Endothelial cell of umbilical vein (primary cell): ENCODE measurements at places on chromosomes 6 and 20. TPM values are rescaled to one million over a fixed set of nuclear protein-coding genes. Genes with fewer than 3 reads are reported as not detected.

PMEPA1 gene
- total RNA-seq: 31.6 and 47.1 TPM in 2 replicates

CYP39A1 gene
- total RNA-seq: not detected in 2 replicates

SYCP2 gene
- 0.35 and 0.67 TPM in 2 replicates for total RNA-seq

SNAP91 gene
- total RNA-seq: 0.72 and 1.5 TPM in 2 replicates

SLC17A2 gene
- total RNA-seq: not detected in 2 replicates

DNA sequence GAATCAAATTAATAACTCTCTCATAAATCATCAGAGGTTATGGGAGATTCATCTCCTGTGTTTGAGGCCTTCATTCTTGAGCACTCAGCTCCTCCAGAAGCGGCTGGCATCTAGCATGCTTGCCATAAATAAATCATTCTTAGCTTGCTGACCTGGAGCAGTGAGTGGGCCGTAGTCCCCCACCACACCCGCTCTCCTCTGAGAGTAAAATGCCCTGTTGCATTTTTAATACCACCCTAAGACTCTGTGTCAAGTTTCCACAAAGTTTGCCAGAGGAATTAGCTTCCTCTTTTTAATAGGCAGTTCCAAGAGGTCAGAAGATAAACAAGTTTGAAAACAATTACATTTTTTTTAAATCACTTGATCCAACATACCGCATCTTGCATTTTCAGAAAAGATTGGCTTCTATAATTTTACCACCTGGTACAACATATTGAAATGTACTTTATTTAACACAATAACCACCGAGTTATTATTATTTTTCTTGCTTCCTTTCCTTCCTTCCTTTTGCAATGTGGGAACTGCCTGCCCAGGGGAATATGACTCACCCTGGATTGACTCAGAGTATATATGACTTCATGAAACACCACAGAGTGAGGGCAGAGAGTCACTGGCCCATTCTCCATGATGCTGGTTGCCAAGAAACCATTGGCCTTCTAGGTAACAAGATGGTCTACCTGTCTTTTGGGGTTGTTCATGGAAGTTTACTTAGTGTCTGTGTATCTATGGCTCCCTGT is 29.4 kb upstream of the CLIC5 start:
- no peaks in the 10 kb centered on the region for H3K36me3 ChIP-seq
- H3K4me1 ChIP-seq: peaks cover 29% of the 10 kb centered on the region
- peak; percentile 96 for DNase-seq
- H3K4me3 ChIP-seq: no peak overlapping the region
- H3K27me3 ChIP-seq: no peaks in the 10 kb centered on the region

DNA sequence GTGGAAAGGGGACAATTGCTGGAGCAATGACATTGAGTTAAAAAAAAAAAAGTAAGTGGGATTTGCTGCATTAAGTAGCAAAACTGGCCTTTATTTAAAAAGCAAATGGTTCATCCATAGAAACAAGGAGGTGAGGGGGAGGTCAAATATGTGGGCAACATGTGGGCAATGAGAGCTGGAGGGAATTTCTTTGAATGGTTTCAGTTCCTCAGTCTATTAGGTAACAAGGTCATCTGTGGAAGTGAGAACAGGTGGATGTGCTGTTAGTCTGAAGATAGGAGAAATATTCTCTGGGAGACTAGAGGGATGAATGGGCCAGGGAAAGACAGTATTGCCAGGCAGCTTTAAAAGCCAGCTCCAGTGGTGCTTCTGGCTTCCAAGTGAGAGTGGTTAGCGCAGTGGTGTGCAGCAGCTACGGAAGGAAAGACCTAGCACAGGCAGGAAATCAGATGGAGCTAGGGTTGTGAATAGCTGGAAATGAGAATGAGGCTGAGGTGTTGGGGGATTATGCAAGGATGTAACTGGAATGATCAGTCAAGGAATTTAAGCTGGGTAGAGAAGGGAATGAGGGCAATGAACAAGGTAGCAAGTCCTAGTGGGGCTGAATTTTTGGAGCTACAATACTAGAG is 727.6 kb downstream of the PTPRT start:
- H3K4me3 ChIP-seq: no peak overlapping the region
- H3K36me3 ChIP-seq: no peaks in the 10 kb centered on the region
- H3K27ac ChIP-seq: no peak overlapping the region
- H3K27me3 ChIP-seq: no peaks in the 10 kb centered on the region
- no peaks in the 10 kb centered on the region for H3K4me1 ChIP-seq
- DNase-seq: no peak

DNA sequence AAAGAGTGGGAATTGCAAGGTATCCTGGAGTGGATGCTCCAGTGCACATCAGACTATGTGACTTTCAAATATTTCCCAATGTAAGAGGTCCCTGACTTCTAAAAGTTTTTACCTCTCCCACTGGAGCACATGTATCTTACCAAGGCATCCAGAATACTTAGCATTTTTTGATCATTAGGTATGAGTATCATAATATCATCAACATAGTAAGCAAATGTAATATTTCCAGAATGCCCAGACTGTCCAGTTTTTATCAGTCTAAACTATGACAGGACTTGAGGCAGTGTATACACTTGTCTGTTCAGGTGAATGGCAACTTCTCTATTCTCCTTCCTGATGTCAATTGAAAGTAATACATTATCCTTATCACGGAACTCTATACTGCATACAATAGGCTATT is 924.6 kb upstream of the GJE1 start:
- no peak overlapping the region for H3K27ac ChIP-seq
- H3K4me3 ChIP-seq: no peak overlapping the region
- H3K36me3 ChIP-seq: no peaks in the 10 kb centered on the region
- H3K27me3 ChIP-seq: no peaks in the 10 kb centered on the region

DNA sequence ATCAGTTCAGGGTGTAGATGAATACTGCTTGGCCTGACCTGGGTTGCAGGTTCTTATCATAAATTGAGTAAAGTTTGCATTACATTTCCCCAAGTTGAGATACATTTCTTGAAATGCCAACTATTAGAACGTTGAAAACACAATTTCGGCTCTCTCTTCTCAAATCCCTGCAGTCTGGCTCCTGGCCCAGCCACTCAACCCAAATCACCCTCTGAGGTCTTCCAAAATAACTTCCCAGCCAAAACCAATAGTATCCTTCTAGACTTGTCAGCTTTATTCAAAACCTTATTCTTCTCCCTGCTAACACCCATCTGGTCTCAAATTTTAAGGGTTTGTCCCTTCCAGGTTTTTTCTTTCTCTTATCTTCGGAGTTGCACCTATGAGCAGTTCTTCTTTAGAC is 263.6 kb downstream of the EYA4 start:
- DNase-seq: no peak
- H3K27me3 ChIP-seq: no peaks in the 10 kb centered on the region
- H3K27ac ChIP-seq: no peak overlapping the region

LGSN gene
- not detected in 2 replicates for total RNA-seq

ADGRF4 gene
- not detected in 2 replicates for total RNA-seq

- no peak overlapping the region for H3K4me3 ChIP-seq
- H3K27me3 ChIP-seq: peaks cover 7% of the 10 kb centered on the region
- no peaks in the 10 kb centered on the region for H3K36me3 ChIP-seq
- H3K27ac ChIP-seq: no peak overlapping the region
Measured at GRCh38 chr6:105501826-105502344, 99.0 kb upstream of the PREP start.

GRCh38 chr6:125316621-125317020 is 14.9 kb upstream of the HDDC2 start:
- no peak for DNase-seq
- H3K27ac ChIP-seq: no peak overlapping the region
- H3K36me3 ChIP-seq: no peaks in the 10 kb centered on the region
- H3K4me1 ChIP-seq: no peaks in the 10 kb centered on the region

PPARD gene
- total RNA-seq: 23.4 and 29.2 TPM in 2 replicates

GRCh38 chr20:6295127-6295866 is 172.5 kb upstream of the FERMT1 start:
- no peak for DNase-seq
- H3K4me1 ChIP-seq: no peaks in the 10 kb centered on the region
- H3K27me3 ChIP-seq: no peaks in the 10 kb centered on the region
- H3K4me3 ChIP-seq: no peak overlapping the region
- H3K36me3 ChIP-seq: no peaks in the 10 kb centered on the region
- H3K27ac ChIP-seq: no peak overlapping the region

CALHM5 gene
- 6.6 and 7.1 TPM in 2 replicates for total RNA-seq

MEI4 gene
- not detected in 2 replicates for total RNA-seq

DNA sequence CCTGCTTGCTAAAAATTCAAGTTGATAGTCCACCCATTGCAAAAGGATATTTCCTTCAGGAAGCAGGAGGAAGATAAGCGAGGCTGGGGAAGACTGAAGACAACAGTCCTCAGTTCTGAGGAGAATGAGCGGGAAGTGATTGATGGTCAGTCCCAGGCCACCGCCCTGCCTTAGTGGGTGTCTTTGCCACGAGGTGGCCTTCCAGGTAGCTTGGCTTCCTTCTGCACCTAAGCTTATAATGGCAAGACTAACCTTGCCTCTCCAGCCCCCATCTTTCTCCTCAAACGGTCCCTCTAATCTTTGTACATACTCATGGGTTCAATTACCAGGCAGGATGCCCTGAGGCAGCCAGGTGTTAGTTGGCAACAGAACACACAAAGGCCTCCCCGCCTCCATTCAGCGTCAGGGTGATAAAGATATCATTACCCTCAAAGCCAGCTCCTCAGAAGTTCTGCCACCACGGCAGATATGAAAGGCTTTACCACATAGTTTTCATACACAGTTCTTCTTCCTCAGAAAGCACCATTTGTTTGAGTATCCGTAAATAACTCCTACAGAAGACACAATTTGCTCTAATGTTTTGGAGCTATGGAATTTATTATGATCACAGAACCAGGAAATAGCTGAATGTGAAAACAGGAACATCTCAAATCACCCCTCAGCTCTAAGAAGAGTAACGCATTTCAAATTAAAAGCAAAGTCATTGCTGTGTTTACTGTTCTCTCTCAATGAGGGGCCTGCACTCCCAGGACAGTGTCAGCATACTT is 249.4 kb downstream of the ATXN1 start:
- no peak overlapping the region for H3K4me3 ChIP-seq
- H3K4me1 ChIP-seq: peaks cover 6% of the 10 kb centered on the region
- H3K27ac ChIP-seq: no peak overlapping the region
- no peaks in the 10 kb centered on the region for H3K36me3 ChIP-seq
- H3K27me3 ChIP-seq: no peaks in the 10 kb centered on the region

- H3K4me3 ChIP-seq: no peak overlapping the region
- H3K36me3 ChIP-seq: no peaks in the 10 kb centered on the region
- no peak overlapping the region for H3K27ac ChIP-seq
- H3K4me1 ChIP-seq: no peaks in the 10 kb centered on the region
- H3K27me3 ChIP-seq: peaks cover 13% of the 10 kb centered on the region
Measured at GRCh38 chr6:127496471-127496870, 22.7 kb downstream of the MTCL3 start.

TIAM2 gene
- total RNA-seq: 13.5 and 18.5 TPM in 2 replicates

MYCT1 gene
- 106 and 119 TPM in 2 replicates for total RNA-seq

DNA sequence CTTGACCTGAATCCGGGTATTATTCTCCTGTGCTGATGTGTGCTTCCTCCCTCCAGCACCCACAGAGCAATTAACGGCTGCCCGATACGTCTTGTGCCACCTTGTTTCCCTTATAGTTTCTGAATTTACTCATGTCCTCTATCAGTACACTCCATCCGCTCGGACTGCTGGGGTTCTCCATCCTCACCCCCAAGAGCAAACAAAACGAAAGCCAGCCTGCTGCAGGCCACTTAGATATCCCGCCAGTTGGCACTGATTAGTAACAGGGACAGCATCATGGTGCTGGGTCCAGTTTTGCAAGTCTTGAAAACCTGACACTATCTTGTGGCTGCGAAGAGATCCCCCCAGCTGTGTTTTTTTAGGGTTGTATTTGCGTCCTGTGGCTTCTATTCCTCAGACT is 71.8 kb downstream of the SSR1 start:
- no peaks in the 10 kb centered on the region for H3K4me1 ChIP-seq
- H3K27ac ChIP-seq: no peak overlapping the region
- H3K36me3 ChIP-seq: no peaks in the 10 kb centered on the region
- no peak for DNase-seq

GNAS-AS1 gene
- total RNA-seq: 0.58 and 0.74 TPM in 2 replicates

DNA sequence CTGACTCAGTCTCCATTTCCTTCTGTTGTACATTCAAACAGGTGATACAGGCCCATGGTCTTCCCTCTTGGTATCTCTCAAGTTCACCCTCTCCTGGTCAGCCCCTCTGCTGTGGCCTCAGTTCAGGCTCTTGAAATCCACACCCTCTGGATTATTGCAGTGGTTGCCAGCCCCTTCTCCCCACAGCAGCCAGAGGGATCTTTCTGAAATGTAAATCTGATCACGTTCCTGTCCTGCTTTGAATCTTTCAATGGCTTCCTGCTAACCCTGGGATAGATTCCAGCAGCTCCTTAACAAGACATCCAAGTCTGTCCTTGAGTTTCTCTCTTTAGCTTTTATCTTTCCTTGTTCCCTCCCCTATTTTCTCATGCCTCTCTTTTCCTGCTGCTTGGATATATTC is 22.2 kb downstream of the CHMP4B start:
- H3K4me3 ChIP-seq: no peak overlapping the region
- H3K27me3 ChIP-seq: no peaks in the 10 kb centered on the region
- H3K36me3 ChIP-seq: peaks cover 4% of the 10 kb centered on the region
- H3K27ac ChIP-seq: no peak overlapping the region
- H3K4me1 ChIP-seq: peaks cover 21% of the 10 kb centered on the region
